ENCODE measurements at places on chromosomes 1 and 21.

DNA sequence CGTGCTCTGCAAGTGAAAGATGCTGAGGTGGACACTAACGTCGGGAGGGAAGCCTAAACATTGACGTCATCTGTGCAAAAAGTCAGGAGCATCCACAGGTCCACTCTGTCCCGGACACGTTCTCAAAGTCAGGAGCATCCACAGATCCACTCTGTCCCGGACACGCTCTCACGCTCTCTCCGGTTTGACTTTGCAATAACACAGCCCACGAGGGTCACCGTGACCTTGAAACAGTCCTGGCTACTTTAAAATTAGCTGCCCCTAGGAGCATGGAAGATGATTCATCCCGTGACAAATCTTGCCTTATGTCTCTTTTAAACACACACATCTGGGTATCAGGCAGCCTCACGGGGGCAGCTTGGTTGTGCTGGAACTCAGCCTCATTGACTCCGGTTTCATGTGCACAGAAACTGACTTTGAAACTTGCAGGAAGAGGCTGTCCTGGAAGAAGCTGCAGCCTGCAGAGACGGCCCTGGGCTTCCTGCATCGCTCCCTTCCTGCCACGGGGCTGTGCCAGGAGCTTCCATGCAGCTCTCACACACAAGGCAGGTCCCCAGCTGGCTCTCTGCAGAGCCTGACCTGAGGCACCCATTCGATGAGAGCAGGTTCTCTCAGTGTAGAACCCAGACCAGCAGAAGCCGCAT lies 18.1 kb upstream of the COL18A1 start:
- no peak for DNase-seq

- no peak for DNase-seq
These were observed 106.5 kb upstream of the GADD45A start for GRCh38 chr1:67578397-67579020.

DNA sequence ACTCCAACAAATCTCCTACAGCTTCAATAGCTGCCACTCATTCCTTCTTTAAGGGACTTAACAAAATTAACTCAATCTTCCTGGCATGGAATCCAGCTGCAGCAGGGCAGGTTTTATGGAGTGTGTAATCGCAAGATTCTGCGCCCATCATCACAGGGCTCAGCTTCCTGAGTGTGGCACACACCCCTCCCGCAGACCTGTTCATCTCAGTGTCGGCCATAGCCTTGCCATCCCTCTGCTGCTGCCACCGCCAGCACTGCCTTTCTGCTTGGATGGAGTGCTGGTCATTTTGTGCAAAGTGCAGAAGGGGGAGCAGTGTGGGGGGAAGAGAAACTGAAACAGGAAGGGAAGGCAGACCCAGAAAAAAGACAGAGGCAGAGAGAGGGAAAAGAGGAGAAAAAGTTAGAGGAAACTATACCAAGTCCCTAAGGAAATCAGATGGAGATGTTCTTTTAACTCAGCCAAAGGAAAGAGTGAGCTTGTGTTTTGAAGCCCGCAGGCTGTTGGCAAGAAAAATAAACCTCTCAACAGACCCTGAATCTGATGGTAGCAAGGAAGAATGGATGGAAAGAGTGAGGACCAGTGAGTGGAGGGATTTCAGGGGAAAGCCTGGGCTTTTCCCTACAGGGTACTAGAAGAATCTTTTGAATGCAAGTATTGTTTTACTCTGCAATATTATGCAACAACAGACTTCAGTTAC lies 324.2 kb downstream of the SEC16B start:
- no peak for DNase-seq

DNA sequence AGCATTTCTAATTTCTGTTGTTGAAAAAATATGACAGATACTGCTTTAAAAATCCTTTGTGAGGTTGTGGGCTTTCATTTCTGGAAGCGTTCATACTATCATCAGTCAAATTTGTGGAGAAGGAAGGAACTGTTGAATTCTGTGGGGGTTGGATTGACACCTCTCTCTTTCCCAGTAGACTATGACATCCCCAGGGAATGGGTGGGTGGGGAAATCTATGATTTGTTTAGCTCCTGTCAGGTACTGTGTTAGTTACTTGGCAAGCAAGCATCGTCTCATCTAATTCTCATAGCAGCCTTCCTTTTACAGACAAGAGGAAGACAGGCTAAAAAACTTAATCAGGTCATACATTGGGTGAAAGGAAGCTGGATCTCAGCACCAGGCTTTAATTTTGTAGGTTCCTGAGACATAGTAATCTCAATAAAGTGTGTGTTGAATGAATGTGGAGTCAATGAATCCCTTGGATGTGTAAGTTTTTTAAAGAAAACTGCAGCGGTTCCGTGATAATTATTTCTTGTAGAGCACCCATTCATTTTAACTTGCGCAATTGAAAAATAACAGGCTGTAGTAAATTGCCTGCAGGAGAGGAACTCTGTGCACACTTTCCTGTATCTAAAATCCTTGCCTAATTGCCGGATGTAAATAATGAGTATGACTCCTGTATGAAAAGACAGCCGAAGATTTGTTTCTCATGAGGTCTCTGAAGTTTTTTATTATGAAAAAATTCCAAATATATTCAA lies 60.6 kb downstream of the MYOM3 start:
- DNase-seq = no peak

GRCh38 chr1:93758842-93759515 lies 77.3 kb upstream of the BCAR3 start:
- no peak for DNase-seq

DNA sequence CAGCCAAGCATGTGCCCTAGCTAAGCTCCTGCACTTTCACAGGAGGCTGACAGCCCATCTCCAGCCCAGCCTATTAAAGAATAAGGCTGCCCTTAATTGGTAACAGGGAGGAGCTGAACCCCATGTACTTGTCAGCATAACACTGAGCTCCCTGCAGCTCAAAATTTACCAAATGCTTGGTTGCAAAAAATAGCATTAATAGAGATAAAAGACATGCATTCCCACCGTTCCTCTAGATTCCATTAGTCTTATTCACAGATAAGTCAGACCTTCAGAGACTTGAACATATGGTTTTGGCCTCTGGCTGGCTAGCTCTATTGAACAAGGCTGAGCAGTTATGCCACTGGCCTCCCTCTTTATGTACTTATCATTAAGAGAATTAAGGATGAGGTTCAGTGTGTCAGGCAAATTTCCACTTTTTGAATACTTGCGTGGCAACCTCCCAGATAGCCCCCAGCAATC lies 29.2 kb downstream of the OLFML3 start:
- DNase-seq = no peak

DNA sequence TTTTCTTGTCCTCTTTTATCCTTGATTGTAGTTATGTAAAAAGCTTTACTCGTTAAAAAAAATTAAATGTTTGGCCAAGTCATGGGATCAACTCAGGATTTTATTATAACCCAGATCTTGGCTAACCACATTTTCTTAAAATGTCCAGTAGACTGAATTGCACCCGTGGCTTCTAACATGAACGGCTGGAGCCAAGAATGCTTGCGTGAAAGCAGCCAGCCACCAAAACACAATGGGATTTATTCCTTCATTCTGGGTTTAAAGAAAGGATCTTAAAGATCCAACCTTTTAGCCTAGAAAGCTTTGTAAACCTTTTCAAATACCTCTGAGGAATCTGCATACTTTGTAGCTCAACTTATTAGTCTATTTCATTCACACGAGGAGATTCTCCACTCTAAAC lies 404.4 kb downstream of the USP25 start:
- no peak for DNase-seq

DNA sequence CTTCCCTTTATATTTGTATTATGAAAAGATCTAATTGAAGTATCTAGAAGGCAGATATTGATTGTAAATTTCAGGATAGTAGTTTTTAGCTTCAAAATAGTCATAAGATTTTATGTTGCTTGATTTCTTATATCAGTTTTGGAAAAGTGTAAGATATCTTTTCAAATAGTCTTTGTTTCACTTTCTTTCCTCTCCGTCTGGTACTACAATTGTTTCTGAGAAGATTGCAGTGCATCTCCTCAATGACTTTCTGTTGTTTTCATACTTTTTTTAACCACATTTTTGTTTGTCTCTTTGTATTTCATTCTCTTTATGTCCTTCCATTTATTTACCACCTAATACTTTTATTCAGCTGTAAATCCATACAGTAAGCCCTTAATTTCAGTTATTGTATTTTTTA lies 964.6 kb upstream of the B3GALT2 start:
- DNase-seq = no peak

GRCh38 chr21:38495696-38496095 lies 2.6 kb downstream of the ERG start:
- no peak for DNase-seq

- DNase-seq = no peak
These were observed 94.9 kb upstream of the POU3F1 start for GRCh38 chr1:38141483-38141882.

- no peak for DNase-seq
These were observed 12.7 kb downstream of the TBX19 start for GRCh38 chr1:168293356-168293755.

DNA sequence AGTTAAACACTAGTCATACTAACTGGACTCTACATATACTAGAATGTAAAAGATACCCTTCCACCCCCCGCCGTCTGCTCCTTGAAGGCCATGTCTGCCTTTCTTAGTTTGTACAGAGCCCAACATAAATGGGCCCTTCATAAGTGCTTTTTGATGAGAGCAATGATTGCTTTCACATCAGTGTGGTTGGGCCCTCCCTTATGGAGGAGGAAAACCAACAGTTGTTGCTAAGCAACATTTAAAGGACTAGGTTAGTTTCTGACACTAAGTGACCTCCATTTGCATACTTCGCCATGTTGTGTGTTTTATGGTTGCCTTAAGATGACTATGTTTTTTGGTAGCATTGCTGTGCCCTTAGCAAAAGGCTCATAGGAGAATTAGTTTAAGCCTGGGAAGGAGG lies 182.0 kb upstream of the SGIP1 start:
- no peak for DNase-seq

DNA sequence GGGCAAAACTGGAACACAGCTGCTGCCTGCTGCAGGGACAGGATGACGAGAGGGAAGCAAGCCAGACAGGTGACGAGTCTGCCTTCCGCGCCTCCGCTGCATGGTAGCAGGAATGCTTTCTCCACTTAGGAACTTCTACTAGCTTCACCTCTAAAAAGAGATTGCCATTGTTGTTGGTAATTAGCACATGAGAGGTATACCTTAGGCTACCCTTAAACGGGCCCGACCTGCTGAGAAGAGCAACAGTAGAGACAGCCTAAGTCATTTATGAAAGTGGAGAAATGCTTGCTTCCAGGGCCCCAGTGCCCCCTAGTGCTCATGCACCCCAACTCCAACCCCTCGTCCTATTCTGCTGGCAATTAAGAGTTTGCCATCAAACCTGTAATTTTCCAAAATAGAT lies 96.9 kb upstream of the AKT3 start:
- no peak for DNase-seq

- no peak for DNase-seq
These were observed 35.3 kb downstream of the ETNK2 start for GRCh38 chr1:204116539-204116938.

GRCh38 chr1:112893288-112894009 lies 62.5 kb downstream of the SLC16A1 start:
- DNase-seq = no peak

- no peak for DNase-seq
These were observed 842.2 kb downstream of the USP25 start for GRCh38 chr21:16572032-16572431.

GRCh38 chr1:12774801-12775345 lies 1.3 kb downstream of the PRAMEF12 start:
- DNase-seq = no peak

DNA sequence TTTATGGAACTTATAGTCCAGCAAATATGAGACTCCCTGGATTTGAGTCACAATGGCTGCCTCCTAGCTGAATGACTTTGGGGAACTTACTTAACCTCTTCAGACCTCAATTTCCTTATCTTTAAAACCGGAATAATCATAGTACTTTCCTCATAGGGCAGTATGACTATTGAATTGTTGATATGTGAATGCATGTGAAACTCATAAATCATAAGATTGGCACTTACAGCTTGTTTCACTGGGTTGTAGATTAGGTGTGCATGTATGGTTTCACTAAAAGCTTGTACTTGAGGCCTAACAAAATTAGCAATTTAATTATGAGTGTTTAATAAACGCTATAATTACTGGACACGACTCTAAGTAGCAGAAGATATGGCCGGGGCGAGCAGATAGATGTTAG lies 72.5 kb downstream of the ST6GALNAC5 start:
- DNase-seq = no peak

- no peak for DNase-seq
These were observed 51.2 kb downstream of the RNF2 start for GRCh38 chr1:185096531-185096930.

- no peak for DNase-seq
These were observed 48.9 kb downstream of the AGPAT3 start for GRCh38 chr21:43913928-43914327.

- DNase-seq = no peak
These were observed 169.0 kb downstream of the RYR2 start for GRCh38 chr1:237211031-237211430.

GRCh38 chr1:63103682-63104081 lies 218.7 kb upstream of the FOXD3 start:
- no peak for DNase-seq

DNA sequence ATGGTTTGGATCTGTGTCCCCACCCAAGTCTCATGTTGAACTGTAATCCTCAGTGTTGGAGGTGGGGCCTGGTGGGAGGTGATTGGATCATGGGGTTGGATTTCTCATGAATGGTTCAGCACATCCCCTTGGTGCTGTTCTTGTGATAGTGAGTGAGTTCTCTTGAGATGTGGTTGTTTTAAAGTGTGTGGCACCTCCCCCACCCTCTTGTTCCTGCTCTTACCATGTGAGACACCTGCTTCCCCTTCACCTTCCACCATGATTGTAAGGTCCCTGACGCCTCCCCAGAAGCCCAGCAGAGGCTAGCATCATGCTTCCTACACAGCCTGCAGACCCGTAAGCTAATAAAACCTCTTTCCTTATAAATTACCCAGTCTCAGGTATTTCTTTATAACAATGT lies 55.8 kb downstream of the SUSD4 start:
- no peak for DNase-seq

DNA sequence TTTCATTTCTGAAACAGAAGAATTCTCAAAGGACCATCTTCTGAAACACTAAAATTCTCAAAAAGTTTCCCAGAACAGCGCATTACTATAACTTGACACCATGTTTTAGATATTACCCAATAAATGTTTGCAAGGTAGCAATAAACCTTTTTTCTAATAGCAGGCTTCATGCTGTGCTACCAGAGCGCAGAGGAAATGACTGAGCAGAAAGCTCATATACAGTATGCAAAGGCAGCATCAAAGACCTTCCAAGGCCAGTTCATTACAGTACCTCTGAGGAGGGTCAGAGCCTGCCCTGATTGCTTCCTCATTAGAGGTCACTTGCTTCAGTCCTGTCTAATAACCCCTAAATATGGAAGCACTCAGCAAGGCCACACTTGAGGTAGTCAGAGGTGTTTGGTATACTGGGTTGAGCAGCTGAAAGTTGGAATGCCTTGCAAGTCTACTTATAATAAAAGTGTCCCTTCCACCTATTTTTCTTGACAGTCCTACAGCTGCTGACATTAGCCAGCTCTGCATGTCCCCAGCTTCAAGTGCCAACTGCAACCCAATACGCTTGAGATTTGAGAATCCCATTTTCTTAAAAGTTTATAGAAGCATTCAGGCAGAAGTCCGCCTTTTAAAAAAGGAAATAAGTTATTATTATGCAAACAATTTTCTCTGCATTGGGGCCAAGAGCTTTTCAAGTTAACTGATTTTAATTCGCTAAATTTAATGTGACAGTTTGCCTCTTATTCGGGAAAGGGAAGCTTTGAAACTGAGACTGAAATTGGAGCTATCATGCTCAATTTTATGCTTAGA lies 207.2 kb downstream of the ZC3H11B start:
- DNase-seq = no peak

GRCh38 chr1:29269382-29269781 lies 33.1 kb downstream of the PTPRU start:
- DNase-seq = no peak
